ENCODE measurements at places on chromosomes 5 and 9. TPM values are rescaled to one million over a fixed set of nuclear protein-coding genes. Genes with fewer than 3 reads are reported as not detected.

The TLR4 gene
- total RNA-seq, result 19.8 TPM

The HAVCR1 gene
- 0.21 TPM for total RNA-seq

The PCDHGA6 gene
- total RNA-seq, result 4.4 TPM

The N4BP3 gene
- 1.5 TPM for total RNA-seq

The LRSAM1 gene
- 22.6 TPM for total RNA-seq

The CNTFR gene
- total RNA-seq, result 21.3 TPM

The SPATA31D4 gene
- not detected for total RNA-seq

The CFAP90 gene
- total RNA-seq, result 0.16 TPM

- no peak for DNase-seq
Measured at GRCh38 chr9:135033487-135033886, 54.0 kb upstream of the OLFM1 start.

DNA sequence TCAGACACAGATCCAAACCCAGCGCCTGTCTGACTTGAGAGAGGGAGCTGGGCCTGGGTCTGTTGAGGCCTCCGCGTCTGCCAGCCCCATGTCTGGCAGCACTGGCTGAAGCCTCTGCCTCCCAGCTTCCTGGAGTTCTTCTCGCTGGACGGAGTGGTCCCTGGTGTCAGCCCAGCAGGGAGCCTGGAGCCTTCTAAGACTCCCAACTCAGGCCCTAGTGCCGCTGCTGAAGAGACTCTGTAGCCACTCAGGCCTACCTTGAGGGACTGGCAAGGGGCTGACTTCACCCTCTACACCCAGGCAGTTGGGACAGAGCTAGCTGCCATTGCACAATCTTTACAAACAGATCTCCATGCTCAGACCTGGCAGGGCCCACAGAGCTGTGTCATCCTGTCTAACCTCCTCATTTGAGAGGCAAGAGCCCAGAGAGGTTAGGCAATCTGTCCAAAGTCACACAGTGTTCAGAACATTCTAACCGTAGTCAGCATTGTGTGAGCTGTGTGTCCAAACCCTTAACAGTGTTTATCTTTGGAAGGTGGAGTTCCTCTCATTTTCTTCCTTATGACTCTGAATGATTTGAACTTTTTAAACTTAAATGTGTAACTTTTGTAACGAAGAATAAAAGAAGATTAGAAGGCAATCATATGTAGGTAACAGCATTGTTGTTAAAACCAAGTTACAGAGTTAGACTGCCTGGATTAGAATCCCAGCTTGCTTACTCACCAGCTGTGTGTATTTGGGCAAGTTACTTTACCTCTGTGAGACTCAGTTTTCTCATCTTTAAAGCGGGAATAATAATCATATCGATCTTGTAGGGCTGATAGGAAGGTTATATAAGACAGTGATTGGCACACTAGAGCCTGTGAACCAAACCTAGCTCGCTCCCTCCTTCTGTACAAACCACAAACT is 4.6 kb upstream of the DUSP1 start:
- peak; percentile 84 for DNase-seq

DNA sequence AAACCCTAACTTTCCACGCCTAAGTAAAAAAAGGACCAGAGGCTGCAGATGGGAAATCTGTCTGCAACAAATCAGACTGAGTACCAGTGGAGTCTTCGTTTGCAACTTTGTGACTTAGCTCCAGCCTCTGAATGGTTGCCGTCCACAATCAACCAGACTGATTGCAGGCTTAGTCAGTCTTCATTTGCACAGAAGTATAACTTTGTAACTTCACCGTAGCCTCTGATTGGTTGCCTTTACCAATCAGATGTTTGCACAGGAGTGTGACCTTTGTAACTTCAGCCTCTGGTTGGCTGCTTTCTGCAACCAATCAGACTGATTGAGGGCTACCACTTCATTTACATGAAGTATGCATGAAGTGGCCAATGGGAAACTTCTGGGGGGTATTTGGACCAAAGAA is 53.7 kb downstream of the TGFBR1 start:
- DNase-seq, result no peak

DNA sequence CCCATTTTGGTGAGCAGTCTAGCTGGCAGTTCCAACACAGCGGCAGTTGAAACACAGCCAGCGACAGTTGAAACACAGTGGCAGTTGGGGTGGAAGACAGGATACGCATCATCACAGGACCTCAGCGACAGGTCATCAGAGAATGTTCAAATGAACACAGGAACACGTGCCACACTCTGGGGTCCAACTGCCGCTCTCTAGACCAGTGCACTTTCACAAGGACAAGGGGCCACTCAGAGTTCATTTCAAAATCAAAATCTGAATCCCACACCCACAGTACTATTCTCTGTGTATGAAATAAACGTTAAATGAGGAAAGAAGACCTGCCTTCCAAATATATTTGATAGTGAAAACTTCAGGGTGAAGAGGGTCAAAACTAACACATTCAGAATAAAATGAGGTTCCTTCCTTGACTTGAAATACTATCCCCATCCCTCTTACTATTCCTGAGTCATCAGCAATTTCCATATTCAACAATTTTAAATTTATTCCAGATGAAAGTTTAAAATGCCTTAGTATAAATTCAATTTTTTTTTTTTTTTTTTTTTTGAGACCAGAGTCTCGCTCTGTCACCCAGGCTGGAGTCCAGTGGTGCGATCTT is 53.0 kb upstream of the SIMC1 start:
- DNase-seq, result no peak

GRCh38 chr9:125337236-125337635 is 75.6 kb downstream of the GAPVD1 start:
- no peak for DNase-seq

- DNase-seq, result no peak
Measured at GRCh38 chr5:65791712-65792673, 70.0 kb downstream of the NLN start.

- DNase-seq, result no peak
Measured at GRCh38 chr5:23147625-23148024, 294.5 kb upstream of the CDH12 start.

DNA sequence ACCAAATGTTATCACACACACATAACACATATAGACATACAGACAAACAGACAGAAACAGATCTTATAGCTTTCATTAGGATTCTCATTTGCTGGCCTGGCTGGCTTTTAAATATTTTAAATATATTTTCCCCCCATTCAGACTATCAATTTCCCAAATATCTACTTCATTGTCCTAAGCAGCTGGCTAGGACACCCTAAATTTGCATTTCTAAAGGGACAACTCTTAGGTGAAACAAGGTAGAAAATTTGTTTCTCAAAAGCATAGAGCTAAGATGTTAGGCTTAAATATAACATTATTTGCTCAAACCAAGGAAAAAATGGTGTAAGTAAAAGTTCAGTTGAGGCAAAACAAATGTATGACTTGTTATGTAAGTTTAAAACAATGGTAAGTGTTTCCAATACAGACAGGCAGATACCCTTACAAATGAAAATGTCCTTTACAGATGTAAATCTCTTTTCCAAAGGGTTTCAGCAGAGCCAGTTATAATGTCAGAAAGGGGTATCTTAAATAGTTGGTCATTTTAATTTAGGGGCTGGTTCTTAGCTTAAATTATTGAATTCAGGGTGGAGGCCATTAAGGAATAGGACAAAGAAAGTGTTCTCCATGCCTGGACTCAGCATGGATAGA is 522.8 kb downstream of the DMRTA1 start:
- DNase-seq, result no peak

- no peak for DNase-seq
Measured at GRCh38 chr9:98450496-98450895, 195.0 kb upstream of the TBC1D2 start.

DNA sequence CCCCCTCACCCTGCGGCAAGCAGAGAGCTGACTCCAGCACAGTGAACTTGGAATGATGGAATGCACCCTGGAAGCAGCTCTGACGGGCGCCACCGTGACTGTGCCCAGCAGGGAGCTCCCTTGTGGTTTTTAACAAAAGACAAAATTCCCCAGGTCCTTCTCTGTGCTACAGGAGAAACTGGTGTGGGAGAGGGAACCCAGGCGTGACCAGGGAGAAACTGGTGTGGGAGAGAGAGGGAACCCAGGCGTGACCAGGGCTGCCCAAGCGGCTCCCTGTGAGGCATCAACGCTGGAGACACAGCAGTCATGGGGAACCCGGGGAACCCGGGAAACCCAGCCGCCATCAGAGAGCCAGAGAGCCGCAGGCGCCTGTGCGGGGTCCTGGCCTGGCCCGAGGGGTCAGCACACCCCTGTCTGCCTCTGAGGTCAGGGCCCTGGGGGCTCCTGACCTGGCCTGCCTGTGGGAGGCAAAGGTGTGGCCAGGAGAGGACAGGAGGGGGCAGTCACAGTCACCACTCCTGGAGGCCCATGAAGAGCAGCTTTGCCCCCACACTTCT is 3.1 kb upstream of the AHRR start:
- DNase-seq, result no peak

GRCh38 chr5:148387325-148387724 is 3.6 kb downstream of the FBXO38 start:
- DNase-seq, result no peak

GRCh38 chr9:111815285-111816070 is 20.7 kb upstream of the SHOC1 start:
- no peak for DNase-seq

DNA sequence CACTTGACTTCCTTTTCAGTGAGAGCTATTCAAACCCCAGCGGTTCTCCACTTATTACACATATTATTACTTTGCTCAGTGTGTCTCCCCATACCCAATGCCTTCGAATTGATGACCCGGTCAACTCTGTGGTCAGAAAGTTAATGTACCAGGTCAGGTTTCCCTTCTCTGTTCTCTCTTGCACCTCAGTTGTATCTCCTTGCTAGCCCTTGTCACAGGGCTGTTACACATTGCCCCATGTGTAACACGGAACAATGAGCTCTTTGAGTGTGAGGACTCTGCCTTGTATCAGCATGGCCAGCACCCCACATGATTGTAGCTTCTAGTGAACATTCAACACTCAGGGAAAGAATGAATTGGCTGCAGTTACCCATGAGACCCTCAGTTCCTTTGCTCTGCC is 73.6 kb downstream of the DOCK2 start:
- DNase-seq, result no peak

DNA sequence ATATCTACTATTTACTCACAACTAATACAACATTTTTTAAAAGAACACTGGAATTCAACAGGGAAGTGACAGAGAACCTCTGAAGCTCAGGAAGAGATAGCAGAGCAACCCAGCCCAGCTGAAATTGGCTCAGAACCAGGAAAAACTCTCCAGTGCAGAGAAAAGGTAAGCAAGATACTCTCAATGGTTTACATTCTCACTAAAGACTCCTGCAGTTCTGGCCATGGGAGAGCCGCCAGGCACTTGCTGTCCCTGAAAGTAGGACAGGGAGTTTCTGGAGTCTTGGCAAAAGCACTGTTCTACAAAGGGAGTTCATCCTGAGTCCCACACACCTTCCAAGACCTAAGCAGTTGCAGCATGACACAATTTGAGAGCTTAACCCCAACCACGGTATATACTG is 330.8 kb downstream of the TRIM36 start:
- no peak for DNase-seq

GRCh38 chr5:156402387-156402921 is 75.5 kb downstream of the SGCD start:
- DNase-seq, result no peak

DNA sequence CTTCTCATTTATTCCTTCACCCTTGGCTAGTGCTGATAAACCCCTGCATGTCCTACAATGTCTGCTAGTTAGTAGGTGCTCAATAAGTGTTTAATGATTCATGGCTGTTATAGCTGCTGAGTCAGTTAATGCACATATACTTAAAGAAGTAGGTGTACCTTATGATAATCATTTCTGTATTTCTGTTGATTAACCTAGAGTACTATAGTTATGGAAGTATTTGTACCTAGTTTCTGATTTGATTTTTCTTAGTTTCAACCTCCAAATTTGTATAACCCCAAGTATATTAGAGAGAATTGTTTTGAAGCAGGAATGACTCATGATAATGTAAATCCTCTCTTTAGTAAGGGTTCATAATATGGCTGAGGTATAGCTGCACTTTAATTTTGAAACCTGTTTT is 8.9 kb downstream of the SMAD5 start:
- no peak for DNase-seq

- no peak for DNase-seq
Measured at GRCh38 chr5:157558041-157558595, 17.5 kb downstream of the ADAM19 start.

GRCh38 chr5:164671640-164672039 is 1166.2 kb downstream of the MAT2B start:
- no peak for DNase-seq

DNA sequence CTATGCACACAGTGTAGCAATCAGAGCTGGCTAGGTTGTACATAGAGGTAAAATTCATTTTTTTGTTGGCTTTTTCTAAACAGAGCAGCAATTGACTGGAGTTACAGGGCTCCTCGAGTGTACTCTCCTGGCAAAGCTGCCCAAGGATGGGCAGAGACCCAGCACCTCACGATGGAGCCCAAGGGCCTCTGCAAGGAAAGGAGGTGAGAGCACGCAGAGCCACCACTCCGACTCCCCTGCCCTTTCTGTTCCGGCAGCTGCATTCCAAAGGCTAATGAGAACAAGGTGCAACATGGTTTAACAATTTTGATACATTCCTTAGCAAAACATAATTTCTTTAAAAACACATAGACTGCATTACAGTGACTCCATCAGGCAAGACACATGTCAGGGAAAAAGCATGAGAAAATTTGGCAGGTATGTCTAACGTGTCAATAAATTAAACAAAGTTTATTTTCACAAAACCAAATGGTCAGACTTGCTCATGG is 47.5 kb downstream of the SAXO1 start:
- DNase-seq, result no peak
